ENCODE measurements at places on chromosomes 12 and 14.
A peak's percentile ranks its signal among the peaks of the same experiment; 100 is the strongest.

DNA sequence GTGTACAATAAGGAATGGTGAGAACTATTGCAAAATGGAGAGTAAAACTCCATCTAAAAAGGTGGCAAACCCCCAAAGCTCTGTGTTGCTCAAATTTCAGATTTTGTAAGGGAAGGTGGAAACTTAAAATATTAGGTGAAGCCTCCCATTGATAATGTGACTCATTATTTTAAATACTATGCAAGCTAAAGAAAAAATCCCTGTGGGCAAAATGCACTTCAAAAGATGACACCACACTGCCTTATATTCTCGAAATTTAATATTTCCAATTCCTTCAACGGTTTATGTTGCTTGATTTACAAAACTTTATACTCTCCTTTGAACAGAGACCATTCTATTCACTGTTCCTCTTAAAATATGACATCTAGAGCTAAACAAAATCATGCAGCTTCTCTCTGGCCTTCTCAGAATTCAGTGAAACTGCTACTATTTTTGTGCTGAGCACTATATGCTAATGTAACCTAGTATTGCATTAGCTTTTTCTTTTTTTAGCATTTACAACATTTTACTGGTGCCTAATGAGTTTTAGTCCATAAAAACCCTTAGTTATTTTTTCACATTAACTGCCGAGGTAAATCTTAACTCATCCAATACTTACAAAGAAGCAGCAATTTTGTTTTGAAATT, 297.7 kb downstream of the SYT1 start:
- no peak for DNase-seq

- DNase-seq = no peak
Measured at GRCh38 chr12:117044790-117045159, 54.4 kb downstream of the TESC start.

GRCh38 chr12:114306646-114307045, 99.3 kb downstream of the TBX5 start:
- no peak for DNase-seq

DNA sequence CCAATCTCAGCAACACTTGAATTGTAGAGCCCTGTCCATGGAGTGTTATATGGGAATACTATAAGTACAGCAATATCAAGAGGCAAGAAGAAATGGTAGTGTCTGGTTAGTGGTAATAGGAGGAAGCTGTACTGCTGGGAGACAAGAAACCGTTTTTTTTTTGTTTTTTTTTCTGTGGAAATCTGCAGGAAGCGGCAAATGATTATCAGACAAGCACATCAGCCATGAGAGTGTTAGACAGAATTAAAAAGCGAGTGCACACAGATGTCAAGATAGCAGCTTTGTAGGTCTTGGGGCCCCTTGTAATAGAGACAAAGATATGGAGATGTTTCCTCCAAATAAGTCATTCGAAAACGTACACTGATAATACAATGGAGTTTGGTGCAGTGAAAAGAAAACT, 6.7 kb downstream of the TESPA1 start:
- no peak for DNase-seq

GRCh38 chr14:39861229-39861600, 429.0 kb upstream of the FBXO33 start:
- no peak for DNase-seq

DNA sequence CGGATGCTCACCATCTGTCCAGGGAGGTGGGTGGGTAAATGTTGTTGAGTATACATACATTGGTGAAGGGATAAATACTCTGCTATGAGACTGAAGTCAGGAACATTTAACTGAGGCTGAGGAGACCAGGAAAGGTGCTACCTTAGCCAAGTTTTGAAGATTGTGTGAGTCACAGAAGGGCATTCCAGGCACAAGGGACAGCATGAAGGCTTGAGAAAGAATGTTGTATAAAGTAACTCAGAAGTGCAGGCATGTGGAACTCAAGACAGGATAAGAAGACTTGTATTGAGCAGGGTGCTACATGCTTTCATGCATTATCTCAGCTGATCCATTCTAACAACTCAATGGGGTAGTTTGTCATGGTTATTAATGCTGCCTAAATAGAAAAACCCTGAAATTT, 112.7 kb downstream of the IPO8 start:
- no peak for DNase-seq

- DNase-seq = no peak
Measured at GRCh38 chr12:68454892-68455291, 122.7 kb upstream of the MDM1 start.

GRCh38 chr14:51093371-51094281, 1.3 kb downstream of the TRIM9 start:
- peak; percentile 8 for DNase-seq

GRCh38 chr12:55703901-55704761, 3.6 kb downstream of the ITGA7 start:
- DNase-seq = no peak

DNA sequence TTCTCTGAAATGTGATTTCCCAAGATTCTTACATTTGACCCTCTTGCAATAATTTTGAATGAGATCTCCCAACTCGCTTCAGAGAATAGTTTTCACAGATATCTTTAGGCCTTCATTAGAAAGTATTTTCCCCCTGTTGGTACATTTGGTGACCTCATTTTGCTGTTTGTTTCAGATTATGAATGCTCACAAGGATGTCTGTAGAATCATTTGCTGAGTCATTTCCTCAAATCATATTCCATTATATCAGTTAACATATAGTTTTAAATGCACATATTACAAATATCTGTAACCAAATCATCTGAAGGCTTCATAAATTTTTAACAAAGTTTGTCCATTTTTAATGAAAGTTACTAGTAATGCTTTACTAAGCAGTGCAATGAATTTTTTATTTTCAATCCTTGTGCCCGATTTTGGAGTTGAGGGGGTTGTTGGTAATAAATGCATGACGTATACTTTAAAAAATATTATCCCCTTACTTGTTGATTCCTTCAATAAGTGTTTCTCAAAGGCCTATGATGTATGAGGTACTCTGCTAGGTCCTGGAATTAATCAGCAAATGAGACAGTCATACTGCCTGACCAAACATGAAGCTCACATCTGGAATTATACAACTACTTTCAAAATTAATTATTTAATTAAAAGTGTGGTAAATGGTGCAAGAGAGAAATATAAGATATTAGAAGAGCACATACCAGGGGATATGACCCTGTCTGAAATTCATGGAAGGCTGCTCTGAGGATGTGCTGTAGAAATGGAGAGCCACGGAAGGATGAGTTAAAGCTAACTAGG, 126.9 kb upstream of the RAP1B start:
- DNase-seq = no peak

- no peak for DNase-seq
Measured at GRCh38 chr12:41552588-41552987, 364.5 kb downstream of the PDZRN4 start.

DNA sequence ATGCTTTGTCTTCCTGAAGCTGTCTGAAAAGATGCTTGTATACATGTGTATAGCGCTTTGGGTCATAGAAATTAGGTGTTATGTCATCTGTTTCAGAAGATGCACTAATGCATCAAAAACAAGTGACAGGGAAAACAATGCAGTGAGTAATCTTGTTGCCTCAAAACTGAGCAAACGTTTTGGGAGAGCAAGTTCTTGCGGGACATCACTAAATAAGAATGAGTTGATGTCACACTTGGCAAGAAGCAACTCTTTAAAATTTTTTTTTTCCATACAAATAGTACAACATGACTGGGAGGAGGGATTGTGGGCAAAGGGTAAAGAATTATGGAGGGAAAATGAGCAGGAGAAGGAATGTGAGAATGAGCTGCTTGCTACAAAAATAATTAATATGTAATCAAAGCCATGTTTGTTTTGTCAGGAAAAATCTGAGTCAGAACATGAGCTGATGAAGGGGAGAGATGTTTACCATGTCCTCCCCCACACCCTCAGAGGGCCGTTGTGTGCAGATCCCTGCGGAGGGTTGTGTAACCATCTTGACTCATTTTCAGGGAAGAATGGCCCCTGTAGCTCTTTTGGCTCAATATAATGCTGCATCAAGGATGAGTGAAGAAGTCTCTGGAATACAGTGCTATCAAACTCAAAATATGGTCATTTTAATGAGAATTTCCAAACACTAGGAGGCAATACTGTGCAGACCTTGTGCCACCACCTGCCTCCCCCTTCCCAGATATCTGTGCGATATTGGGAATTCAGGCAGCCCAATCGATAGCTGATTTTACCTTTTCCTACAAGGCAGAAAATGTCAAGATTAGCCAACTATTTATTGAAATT, 41.4 kb downstream of the BORCS5 start:
- no peak for DNase-seq

DNA sequence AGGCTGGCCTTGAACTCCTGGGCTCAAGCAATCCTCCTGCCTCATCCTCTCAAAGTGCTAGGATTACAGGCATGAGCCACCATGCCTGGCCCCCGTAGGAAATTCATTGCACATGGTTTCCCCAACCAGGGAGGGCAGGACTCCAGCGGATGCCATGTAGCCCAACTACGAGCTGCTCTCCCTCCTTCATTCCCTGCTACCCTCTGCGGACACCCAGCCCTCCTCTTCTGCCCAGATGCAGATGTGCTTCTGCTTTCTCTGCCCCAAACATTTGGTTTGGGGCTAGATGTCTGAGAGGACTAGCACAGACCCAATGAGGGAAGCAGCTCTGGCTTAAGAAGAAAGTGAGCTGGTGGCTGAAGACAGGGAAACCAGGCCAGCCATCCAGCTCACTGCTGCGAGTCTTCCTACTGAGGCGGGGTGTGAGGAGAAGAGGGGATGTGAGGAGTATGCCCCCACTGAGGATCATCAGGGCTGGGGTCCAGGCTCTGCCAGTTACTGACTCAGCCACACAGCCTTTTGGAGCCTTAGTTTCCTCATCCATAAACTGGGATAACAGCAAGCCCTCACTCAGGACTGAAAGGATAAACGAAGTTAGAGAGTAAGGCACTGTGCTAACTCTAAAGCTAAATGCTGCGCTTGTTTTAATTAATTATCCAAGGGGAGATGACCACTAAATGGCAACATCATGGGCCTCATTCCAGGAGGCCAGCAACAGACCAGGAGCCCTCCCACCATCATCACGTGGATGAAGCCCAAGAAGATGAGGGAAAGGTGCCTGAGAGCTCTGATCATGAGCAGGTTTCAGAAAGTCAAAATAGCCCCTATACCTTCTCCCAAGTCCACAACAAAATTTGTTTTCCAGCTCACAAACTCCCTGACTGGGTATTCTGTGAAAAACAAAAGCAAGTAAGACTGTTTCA, 10.9 kb downstream of the CTDSP2 start:
- DNase-seq = no peak

- DNase-seq = no peak
Measured at GRCh38 chr14:105488781-105489541, 2.1 kb upstream of the TEDC1 start.

GRCh38 chr14:76793956-76794355, 18.7 kb downstream of the ANGEL1 start:
- DNase-seq = no peak

- DNase-seq = peak; percentile 16
Measured at GRCh38 chr12:67069451-67070306, 199.5 kb upstream of the CAND1 start.

GRCh38 chr14:82766996-82767395, 1233.3 kb upstream of the SEL1L start:
- DNase-seq = no peak

DNA sequence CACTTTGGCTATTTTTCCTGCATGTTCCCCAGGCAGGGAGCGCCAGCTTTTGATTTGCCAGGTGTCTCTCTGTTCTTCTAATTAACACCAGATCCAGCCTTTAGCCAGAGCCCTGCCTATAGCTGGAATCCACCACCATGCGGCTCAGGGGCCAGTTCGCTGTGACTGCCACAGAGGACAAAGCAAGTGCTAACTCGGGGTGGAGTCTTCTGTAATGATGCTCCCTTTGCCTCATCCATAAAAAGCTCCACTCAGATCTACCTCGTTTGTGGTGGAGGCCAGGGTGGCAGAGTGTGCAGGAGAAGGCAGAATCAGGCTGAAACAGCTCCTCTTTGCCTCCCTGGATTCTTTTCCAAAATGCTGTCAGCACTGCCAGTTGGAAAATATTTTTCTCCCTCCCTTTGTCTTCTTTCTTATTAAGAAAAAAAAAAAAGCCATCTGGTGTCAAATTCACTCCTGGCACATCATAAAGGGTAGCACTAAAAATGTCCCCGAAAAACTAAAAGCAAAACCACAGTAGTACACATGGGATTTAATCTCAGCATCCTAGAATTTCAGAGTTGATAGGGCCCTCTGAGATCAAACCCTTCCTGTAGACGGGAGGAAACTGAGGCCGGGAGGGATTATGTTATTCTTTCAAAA, 18.0 kb upstream of the CTDSP2 start:
- no peak for DNase-seq

DNA sequence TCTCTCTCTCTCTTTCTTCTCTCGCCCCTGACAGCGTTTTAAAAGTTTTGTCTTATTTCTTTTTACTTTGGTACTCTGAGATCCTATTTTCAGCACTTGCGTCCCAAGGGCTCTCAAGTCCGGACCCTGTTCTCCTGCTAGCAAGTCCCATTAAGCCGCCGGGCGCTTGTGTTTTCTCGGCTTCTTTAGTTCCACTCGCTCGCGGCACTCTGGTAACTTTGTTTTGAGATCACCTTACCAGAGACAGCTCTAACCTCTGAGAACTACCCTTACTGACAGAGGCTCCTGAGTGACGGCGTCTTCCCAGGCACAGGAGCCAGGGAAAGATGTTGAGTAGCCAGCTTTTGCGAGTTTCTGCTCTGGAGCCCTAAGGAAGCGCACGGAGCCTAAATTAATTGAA, 2.7 kb upstream of the MYF5 start:
- DNase-seq = no peak

DNA sequence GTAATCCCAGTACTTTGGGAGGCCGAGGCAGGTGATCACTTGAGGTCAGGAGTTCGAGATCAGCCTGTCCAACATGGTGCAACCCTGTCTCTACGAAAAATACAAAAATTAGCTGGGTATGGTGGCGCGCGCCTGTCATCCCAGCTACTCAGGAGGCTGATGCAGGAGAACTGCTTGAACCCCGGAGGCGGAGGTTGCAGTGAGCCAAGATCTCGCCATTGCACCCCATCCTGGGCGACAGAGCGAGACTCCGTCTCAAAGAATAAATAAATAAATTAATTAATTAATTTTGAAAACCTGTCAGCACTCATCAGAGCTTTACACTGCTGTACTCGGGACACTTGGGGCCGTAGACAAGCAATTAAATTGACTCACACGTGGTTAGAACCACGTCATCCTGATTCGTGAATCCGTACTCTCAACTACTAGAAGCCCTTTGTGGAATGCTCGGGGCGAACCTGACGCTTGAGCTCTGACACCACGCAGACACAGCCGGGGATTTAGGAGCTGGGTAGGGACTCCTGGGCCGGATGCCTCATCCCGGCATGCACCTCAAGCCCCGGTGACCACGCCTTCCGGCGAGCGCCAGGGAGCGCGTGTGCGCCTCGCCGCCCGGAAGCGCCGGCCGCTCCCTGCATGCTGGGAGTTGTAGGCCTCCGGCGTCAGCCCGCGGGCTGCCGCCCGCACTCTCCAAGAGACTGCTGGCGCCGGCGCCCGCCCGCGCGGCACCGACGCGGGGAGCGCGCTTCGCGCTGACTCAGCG, at the start of gene XPOT:
Gene XPOT, plus strand, starts transcription at position 686 of the 763 bp plus-strand sequence. CDS start 5,644 bp downstream, outside the sequence.
- peak; percentile 93 for DNase-seq
